ENCODE measurements at places on chromosomes 6 and 20. TPM values are rescaled to one million over a fixed set of nuclear protein-coding genes. Genes with fewer than 3 reads are reported as not detected.

DNA sequence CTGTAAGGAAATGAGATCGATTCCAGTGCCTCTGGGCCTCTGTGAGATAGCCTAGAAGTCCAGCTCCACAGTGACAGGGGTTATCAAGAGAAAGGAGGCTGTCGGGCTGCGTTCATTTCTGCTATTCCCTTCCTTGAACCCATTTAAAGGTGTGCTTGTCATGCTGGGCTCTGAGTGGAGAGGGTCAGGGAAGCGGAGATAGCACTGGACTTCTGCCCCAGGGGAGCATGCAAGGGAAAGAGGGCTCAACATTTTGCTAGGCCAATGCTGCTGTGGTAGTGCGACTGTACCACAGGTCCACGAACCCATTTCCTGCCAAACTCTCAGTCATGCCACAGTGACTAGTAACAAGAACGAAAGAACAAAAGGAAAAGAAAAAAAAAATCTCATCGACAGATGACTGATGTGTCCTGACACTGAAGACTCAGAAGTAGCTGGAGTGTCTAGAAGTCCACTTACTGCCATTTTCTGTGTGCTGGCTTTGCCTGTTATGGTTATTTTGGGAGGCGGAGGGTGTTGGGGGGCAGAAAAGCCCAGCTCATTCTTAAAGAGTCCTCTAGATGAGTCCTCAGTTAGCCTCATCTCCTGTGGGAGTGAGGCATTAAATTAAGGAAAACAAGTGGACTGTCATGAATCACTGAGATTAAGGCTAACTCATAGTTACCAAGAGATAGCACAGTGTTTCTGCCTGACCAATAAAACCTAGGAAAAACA is 8.1 kb downstream of the NEDD9 start:
- DNase-seq, result no peak

DNA sequence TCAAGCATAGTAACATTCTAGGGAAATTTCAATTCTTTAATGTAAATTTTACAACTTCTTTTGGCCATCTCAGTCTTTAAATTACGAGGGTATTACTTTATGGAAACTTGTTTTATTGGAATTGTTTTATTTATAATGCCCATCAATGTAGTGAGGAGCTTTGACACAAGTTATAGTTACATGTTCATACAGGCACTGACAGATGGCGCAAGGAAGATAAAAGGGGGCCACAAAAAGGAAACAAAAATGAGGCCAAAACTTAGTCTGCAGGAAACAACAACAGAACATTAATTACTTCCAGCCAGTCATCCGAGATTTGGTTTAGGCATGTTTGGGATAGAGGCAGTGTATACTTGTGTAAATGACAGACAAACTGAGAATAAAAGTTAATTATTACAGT is 18.3 kb downstream of the SESN1 start:
- no peak for DNase-seq

DNA sequence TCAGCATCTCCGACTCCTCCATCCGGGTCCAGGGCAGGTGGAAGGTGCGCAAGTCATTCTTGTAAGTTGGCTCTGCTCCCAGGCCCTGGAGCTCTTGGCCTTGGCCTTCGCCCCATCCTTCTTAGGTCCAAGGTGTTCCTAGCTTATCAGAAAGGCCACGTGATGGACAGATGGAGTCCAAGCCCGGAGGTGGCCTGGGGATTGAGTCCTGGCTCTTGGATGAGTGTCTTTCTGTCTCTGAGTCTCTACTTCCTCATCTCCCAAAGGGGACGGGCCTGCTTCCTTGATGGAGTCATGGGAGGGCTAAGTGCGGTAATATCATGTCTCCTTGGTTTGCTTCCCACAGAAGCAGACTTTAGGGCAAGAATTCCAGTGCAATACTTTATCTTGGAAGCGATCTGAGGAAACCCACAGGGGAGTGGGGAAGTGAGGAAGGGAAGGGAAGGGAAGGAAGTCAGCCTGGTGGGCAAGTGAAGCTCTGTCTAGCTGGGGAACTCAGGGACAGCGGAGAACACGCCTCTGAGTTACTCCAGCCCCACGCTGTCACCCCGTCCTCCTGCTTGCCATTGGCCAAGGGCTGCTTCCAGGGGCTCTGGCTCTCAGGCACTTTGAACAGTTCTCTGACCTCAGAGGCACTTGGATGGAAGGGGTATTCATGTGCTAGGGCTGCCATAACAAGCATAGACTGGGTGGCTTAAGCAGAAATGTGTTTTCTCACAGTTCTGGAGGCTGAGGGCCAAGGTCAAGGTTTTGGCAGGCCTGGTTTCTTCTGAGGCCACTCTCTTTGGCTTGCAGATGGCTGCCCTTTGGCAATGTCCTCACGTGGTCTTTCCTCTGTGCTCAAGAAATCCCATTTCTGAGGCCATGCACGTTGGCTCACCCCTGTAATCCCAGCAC is 4.8 kb downstream of the LBP start:
- DNase-seq, result peak; percentile 81

GRCh38 chr6:2663123-2663522 is 87.6 kb downstream of the MYLK4 start:
- no peak for DNase-seq

GRCh38 chr6:45571159-45571558 is 193.4 kb upstream of the SUPT3H start:
- no peak for DNase-seq

GPLD1 gene
- 0.28 TPM for polyA plus RNA-seq

- DNase-seq, result no peak
Observed at GRCh38 chr20:19435316-19435715, 222.9 kb downstream of the SLC24A3 start.

GRCh38 chr6:166325383-166326042 is 16.8 kb downstream of the SFT2D1 start:
- no peak for DNase-seq

DNA sequence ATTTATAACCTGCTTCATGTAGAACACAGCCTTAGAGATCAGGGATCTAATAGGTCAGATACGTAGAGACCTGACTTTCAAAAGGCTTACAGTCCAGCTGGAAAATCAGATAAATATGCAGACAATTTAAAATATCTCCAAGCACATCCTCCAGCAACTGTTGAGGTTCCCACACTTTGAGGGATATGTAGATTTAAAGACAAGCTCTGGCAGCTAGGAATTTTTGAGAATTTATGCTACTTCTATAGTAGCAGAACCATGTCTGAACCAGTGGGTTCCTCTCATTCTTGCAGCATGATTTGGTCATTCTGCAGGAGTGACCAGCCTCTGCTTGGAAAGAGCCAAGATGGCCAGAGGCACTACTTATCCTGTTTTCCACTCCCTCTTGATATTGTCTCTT is 60.5 kb downstream of the CYB5R4 start:
- no peak for DNase-seq

PRICKLE4 gene
- polyA plus RNA-seq, result 0.70 TPM

DNA sequence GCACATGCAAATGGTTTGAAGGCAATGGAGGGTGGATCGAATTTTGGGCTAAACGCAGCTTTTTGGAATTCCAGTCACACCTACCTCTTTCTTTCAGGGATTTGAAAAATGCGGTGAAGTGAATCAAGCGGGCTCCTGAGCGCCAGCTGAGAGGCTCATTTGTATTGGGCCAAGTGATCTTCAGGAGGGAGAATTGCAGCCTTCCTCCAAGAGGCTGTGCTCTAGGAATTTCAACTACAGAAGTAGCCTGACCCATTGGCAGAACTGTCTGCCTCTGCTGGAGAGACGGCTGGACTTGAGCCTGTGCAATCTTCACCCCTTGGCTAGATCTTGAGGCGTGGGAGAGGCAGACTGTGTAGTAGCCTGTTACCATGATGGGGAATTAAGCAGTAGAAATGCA is 5.7 kb upstream of the TIAM2 start:
- DNase-seq, result no peak

- DNase-seq, result peak; percentile 88
Observed at GRCh38 chr20:32474967-32475811, 109.9 kb downstream of the NOL4L start.
